ENCODE measurements at places on chromosomes 7 and 10.

- DNase-seq = no peak
Measured at GRCh38 chr10:132132421-132132841, 54.3 kb upstream of the DPYSL4 start.

- DNase-seq = no peak
Measured at GRCh38 chr10:133202778-133203651, 27.0 kb upstream of the UTF1 start.

DNA sequence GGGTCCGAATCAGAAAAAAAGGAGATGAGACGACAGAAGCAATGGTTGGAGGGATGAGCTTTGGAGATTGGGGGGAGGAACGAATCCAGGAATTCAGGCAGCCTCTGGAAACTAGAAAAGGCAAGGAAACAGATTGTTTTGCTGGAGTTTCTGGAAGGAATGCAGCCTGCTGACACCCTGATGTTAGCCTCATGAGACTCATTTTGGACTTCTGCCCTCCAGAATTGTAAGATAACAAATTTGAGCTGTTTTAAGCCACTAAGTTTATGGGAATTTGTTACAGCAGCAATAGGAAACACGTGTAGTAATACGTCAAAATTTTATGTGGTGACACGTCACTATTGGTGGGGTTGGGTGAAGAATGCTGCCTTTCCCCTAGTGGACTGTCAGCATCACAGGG, 25.6 kb upstream of the NPS start:
- no peak for DNase-seq

DNA sequence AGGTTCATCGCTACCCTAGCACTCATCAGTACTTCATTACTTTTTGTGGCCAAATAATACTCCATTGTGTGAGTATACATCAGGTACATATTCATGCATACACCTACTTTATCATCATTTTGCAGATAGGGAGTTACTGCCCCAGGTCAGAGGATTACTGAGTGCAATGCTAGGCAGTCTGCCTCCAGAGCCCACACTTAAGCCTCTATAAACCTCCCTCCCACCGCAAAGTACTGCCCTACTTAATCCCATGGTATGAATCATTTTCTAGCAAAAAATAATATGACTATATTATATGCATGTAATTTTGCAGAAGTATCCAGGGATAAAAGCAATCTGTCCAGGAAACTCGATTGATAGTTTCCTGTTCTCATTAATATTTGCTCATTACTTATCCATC, 194.3 kb downstream of the GRID1 start:
- no peak for DNase-seq

- DNase-seq = no peak
Measured at GRCh38 chr7:37352974-37353948, 95.4 kb downstream of the ELMO1 start.

DNA sequence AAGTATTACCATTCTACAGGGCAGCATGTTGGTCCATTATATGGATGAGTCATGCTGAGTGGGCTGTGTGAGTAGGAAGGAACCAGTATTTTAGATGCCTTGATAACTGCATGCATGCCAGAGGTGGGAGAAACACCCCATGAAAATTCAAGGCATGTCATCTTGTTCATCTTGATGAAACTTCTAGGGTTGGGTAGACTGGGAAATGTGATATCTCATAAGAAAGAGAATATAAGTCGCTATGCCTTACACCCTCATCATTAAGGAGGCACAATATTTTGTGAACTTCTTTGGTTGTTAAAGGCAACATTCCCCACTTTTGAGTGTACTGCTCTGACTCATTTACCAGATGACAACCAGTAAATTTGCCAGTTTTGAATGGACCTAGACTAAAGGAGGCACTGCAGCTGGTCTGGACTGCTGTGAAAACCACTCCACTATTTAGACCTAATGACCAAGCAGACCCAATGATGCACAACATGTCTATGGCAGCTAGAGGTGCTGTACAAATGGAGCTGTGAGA, 48.0 kb downstream of the ZNF365 start:
- no peak for DNase-seq

- no peak for DNase-seq
Measured at GRCh38 chr10:69772933-69773704, 28.6 kb upstream of the COL13A1 start.

- DNase-seq = no peak
Measured at GRCh38 chr7:114720725-114721124, 201.2 kb upstream of the MDFIC start.

GRCh38 chr7:41925946-41926345, 223.1 kb upstream of the INHBA start:
- DNase-seq = no peak

GRCh38 chr7:131066635-131067034, 261.0 kb upstream of the MKLN1 start:
- DNase-seq = no peak

- DNase-seq = no peak
Measured at GRCh38 chr10:90856964-90857634, 740 bp downstream of the HTR7 start.
